ENCODE measurements at places on chromosomes 5 and 9.

DNA sequence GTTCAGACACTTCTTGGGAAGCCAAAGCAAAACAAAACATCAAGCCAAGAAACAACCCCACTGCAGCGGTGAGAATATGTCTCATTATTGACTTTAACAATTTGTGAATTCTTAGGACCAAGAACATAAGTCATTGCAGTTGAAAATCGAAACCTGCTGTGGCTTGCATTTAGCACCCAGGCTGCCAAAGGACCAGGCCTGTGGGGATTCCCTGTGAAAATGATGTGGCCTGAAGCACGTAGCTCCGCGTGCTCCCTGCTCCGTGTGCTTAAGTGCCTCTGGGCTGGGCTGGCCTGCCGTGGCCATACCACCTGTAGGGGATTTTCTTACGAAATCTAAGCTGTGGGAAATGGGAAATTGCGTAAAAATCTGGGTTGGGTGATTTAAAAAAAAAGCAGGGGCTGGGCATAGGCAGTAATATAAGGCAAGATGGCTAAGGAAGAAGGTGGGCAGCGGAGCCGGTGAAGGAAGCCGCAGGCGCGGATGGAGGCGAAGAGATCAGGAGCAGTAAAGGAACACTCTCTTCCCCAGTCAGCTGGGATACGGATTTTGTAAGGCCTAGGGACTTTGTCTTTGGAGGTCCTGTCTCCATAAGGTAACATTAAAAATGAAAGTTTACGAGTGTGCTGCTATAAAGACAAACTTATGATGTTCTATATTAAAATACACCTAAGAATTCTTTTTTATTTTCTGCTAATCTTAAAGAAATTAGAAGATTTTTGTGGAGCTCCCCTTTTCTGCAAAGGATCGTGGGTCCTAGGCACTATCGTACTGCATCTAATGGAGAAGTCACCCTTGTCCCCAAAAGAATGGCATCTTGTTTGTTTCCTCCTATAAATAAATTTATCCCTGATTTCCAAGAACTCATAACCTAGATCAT is 189.6 kb upstream of the SEMA6A start:
- DNase-seq: peak; percentile 8

DNA sequence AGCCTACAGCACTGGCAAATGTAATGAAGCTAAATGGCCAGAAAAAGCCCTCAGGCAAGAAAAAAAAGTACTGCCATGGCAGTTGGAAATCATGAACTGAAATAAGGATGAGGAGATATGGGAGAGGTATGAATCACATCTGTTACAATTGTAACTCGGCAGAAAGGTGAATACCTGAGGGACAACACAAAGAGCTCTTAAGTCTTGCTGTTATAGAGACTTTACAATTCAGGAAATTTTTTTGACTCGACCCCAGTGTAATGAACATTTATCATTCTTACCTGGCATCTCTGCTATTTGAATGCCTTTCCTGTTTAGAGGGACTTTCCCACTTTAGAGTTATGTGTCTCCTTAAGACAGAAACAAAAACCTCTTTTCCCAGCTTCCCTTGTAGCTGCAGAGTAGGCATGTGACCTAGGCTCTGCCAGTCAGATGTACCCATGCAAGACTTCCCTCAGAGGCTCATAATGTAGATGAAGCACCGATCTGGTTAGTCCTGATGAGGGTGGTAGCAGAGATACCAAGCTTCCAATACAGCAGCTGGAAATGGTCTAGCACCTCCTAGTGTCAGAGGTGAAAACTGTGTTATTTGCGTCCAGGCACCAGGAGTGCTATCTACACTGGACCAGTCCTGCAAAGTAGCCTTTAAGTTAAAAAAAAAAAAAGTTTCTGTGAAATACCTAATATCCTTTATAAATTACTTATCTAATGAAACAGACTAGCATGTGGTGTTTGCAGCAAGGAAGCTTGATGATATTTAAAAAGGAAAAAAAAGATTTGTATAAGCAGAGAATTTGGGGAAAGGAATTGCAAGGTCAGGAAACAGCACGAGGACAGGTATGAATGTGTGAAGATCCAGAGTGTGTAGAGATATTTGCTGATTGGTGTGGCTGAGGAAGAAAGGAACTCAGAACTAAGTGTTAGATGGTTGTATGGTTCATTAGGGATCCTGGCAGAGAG is 146.9 kb upstream of the SLC1A3 start:
- DNase-seq: peak; percentile 17

DNA sequence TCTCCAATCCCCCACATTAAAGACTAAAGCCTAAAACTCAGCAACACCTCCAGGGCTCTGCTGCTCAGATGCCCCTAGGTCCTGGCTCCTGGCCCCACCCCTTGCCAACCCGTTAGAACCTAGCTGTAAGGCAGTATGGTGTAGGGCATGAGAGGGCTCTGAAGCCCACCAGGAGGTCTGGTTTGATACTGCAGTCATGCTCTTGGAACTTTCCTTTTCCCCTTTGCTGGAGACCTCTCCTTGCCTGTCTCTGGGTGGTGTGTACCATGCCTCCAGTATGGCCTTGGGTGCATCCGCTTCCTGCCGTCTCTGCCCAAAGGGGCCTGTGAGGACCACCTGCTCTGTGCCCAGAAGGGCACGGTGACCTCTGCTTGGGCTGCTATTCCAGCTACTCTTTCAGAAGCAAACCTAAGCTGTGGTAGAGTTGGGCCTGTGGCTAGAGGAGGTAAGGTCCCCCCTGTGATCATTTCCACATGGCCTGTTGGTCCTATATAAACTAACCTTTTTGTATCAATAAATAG is 3.5 kb downstream of the TENT4A start:
- DNase-seq: no peak

- DNase-seq: no peak
These were observed 90.6 kb downstream of the PSD2 start for GRCh38 chr5:139886213-139886612.

- DNase-seq: peak; percentile 75
These were observed 104.6 kb upstream of the FAM174A start for GRCh38 chr5:100430268-100431195.

- no peak for DNase-seq
These were observed 3.2 kb upstream of the ACOT12 start for GRCh38 chr5:81397176-81397575.

- DNase-seq: no peak
These were observed 187.1 kb upstream of the TBC1D2 start for GRCh38 chr9:98442541-98442940.

DNA sequence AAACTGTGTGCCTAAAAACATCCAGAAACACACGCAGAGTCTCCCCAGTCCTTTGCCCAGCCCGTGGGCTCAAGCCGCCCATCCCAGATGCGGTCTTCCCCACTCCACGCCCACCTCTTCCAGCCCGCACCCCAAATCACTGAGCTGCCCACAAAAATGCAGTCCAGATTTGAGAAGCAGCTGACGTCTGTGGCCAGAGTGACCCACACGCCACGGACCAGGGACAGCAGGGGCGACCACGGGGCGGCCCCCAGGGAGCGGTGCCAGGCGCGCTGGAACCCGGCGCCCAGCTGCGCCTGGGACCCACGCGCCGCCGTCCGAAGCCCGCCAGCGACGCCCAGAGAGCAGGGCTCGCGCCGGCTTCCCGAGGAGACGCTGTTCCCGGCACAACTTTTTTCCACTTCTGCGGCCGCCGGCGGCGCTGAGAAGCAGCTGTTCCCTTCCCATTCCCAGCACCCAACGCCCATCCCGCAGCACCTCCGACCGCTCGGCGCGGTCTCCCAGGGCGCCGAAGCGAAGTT is 674 bp downstream of the LHFPL2 start:
- DNase-seq: peak; percentile 62

GRCh38 chr5:72741805-72742204 is 74.7 kb upstream of the TNPO1 start:
- DNase-seq: no peak

DNA sequence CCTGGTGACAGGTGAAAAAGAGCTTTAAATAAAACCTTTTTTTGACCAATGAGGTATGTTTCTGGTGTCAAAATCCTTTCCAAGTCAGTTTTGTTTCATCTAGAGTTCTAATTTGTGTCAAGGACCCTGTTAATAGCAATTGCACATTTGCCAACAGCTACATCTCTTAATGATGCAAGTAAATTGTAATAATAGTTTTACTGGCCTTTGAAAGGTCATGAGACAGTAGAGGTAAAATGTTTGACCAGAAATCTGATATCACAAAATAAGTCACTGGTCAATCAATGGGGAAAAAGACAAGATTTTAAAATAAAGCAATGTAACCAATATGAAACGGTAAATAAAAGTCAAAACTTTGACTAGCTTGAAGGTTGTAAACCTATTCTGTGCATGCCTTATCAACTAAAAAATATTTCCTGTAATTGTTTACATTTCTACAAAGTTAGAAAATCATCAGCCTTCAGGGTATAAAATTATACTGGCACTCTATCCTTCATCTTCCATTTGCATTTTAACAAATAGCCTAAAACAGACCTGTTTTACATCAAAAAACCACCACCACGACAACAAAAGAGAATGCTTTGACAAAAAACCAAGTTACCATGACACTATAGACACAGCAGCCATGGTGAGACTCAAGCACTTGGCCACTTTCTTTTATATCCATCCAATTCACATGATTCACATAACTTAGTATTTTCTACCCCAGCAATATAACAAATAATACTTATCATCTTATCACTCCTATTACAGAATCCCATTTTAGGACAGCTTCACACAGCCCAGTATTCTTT is 3.0 kb downstream of the NADK2 start:
- DNase-seq: no peak

DNA sequence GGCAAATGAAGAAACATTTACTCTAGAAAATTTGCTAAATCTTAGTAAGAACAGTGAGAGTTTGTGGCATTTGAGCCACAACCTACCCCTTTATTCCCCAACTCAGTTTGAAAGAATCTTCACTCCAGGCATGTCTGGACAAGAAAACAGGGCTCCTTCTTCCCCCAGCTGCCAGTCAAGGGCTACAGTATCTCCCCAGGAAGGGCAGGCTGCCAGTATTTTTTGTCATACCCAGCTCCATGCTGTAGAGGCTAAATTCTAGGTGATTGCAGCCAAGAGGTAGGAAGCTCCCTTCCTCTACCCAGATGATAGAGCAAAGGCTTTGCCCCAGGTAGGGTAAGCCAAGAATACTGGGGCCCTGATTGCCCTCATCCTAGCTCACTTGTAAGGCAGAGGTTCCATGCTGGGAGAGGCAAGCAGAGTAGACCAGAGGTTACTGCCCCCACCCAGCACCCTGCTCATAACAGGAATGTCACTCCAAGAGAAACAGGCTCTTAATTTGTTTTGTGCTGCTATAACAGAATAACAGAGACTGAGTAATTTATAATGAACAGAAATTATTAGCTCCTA is 20.0 kb upstream of the GRPEL2 start:
- no peak for DNase-seq

DNA sequence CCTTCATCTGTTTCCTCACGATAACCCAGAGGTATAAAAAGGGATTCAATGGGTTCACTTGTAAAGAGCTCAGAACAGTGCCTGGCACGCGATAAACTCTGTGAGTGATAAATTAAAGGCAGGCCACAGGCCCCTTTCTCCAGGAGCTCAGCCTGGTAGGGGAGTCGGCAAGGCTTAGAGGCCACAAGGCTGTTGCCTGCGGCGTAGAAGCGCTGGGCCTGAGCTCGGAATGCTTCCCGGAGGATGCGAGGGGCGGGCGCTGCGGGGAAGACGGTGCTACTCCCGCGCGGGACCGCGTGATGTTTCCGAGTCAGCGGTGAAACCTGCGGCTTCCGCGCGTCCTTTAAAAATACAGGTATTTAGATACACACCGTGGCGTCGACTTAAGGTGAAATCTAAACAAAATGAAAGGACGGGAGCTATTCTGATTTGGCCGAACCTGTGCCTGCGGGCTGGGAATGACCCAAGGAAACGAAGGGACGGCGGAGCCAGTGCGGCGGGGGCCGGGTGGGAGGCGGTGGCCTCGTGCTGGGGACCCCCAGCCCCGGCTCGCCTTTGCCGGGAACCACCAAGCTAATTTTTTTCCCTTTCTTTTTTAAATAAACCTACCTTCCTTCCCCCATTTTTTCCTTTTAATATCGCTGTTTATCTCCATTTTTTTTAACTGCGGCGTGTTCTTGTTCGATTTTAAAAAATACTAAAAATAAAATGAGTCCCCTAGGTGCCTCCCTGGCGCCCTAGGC is 6.2 kb downstream of the NKX2-5 start:
- DNase-seq: no peak

DNA sequence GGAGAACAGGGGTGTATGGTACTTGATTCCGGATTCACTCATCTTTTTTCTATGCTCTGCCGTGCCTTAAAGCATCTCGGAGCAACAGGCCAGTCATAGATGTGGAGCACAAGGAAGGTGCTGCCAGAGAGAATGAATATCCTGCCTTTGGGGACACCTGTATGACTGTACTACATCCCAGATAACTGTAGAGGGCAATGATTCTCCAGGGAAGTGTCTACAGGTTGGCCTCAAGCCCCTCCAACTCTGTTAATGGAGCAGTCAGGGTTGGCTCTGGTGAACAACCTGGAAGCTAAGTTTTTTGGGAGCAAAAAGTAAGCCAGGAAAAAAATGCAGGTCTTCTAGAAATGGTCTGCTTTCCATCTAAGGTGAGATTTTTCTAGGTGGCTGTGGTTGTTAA is 71.0 kb downstream of the NREP start:
- DNase-seq: no peak

DNA sequence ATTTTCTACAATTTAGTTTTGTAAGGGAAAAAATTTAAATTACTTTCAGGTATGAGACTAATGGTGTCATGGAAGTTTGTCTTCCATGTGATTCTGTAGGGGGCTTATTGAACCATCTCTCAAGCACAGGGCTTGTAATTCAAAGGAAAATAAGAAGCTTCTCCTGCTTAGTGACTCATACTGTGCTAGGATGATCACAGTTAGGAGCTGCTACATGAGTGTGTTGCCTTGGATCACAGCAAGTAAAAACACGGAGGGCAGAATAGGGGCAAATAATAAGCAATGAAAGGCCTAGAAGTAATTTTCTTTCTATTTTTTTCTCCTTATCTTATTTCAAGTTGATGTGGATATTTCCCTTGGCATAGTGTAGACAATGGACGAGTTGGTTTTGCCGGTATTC is 28.9 kb downstream of the TMEM167A start:
- no peak for DNase-seq

DNA sequence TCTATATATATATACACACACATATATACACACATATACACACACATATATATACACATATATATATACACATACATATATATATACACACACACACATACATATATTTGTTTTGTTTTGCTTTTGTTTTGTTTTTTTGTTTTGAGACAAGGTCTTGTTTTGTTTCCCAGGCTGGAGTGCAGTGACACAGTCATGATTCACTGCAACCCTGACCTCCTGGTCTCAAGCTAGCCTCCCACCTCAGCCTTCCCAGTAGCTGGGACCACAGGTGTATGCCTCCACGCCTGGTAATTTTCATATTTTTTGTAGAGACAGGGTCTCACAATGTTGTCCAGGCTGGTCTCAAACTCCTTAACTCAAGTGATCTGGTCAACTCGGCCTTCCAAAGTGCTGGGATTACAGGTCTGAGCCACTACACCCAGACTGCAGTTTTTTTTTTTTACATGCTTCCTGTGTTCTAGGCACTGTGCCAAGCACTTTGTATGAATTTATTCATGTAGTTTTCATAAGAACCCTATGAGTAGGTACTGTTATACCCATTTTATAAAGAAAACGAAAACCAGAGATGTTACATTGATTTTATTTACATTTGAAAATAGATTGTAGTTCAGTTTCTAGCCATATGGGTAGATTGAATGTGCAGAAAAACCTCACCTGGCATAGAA is 120.7 kb downstream of the PBX3 start:
- DNase-seq: no peak

- no peak for DNase-seq
These were observed 17.5 kb downstream of the CXXC5 start for GRCh38 chr5:139665626-139666025.

Measured in Calu3 (cell line).